ENCODE measurements at places on chromosomes 11 and 22.

DNA sequence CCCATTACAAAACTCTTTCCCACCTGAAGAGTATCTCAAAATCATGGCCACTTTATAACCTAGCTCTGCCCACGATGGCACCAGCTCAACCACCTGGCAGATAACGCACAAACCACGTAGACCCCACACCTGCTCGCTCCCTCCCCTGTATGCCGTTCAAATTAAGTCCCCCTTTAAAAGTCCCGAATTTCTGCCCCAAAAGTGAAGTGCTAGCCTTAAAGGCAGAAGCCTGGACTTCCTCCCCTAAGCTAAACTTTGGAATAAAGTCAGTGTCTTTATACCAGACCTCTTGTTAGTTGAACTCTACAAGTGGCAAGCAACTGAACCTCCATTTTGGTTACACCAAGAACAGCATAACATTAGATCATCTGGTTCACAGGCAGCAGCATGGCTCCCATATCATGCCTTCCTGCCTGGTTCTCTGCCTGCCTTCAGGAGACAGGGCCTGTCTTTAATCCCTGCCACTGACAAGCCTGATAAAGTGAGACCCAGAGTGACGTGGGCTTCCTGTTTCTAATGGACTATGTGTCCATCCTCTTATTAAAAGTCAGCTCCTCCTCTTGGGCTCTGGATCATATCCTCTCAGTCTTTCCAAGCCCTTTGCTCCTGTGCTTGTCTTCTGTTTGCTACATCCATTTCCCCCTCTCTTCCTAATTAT, 32.6 kb upstream of the NNMT start:
- DNase-seq, result no peak

- no peak for DNase-seq
These were observed 55.5 kb upstream of the SLC5A12 start for GRCh38 chr11:26777372-26777808.

DNA sequence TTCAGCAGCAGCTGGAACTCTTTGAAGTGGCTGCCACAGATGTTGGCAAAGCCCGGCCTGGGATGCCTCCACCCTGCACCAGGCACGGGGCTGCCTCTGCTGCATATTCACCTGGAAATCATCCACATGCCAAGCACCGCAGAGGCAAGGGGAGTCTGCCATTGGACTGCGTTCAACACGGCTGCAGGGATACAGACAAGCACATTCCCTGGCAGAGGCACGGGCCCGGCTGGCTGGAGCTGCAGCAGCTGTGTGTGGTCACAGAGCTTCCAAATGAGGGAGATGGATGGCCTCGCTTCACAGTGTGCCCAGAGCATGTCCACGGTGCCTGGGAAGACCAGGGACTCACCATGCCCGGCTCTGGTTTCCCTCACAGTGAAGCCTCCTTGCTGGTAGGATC, 1378.9 kb downstream of the TBC1D22A start:
- peak; percentile 70 for DNase-seq

GRCh38 chr22:31691408-31691807, 29.4 kb upstream of the PISD start:
- no peak for DNase-seq

- DNase-seq, result no peak
These were observed 952.5 kb downstream of the OPCML start for GRCh38 chr11:132579634-132580327.

GRCh38 chr11:100918551-100919500, 210.8 kb downstream of the PGR start:
- DNase-seq, result no peak

- no peak for DNase-seq
These were observed 11.9 kb upstream of the TCF20 start for GRCh38 chr22:42282252-42282942.

DNA sequence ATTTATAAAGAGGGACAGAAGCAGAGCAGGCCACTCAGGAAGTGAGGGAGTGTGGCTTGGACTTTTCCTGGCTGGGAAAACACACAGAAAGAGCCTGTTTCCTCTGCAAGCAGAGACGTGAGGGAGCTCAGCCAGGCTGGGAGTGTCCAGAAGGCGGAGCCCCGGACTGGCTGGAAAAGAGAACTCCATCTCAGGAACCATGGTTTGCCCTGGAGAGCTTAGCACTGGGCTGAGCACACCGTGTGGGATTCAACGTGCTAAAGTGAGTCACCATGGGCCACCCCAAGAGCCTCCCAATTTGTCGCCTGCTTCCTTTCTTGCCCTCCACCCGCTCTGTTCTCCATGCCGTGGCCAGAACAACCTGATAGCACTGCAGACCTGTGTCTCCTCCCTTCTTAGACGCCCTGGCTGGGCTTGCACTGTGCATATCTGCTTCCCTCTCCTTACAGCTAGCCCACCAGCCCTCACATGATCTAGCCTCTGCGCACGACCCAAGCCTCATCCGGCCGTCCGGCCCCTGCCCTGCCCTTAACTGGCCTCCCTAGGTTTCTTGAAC, 51.8 kb downstream of the GALNT18 start:
- no peak for DNase-seq

- no peak for DNase-seq
These were observed 6.6 kb downstream of the NEAT1 start for GRCh38 chr11:65429068-65429681.

DNA sequence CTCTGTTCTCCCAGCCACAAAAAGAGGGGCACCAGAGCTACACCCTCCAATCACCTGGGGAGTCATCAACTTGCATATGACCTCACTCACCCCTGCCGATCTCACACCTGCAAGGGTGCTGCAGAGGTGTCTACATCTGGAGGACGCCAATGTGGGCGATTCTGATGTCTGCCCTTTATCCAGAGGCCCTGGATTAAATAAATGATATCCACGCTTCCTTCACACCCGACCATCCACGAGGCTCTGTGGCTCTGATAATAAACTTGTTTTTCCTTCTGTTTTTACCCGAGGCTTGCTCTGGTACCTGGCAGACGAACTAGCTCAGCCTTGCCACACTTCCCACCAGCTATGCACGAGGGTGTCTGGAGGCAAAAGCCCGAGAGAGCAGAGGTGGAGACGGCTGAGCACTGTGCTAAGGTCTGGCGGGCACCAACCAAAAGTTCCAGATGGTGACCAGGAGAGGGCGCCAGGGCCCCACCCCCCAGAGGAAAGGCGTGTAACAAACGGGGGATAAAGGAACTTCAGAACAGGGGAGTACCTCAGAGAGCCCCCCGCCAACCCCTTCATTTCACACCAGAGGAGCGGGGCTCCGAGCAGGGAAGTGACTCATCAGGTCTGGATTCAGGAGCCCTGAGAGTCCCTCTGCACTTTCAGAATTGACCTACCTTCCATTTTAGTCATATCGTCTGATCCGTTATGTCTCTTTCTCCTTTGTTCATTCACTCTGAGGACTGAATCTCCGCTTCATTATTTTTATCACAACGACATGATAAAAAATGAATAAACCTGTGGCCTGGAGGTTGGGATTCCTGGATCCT, 13.5 kb downstream of the SCN3B start:
- DNase-seq, result no peak

DNA sequence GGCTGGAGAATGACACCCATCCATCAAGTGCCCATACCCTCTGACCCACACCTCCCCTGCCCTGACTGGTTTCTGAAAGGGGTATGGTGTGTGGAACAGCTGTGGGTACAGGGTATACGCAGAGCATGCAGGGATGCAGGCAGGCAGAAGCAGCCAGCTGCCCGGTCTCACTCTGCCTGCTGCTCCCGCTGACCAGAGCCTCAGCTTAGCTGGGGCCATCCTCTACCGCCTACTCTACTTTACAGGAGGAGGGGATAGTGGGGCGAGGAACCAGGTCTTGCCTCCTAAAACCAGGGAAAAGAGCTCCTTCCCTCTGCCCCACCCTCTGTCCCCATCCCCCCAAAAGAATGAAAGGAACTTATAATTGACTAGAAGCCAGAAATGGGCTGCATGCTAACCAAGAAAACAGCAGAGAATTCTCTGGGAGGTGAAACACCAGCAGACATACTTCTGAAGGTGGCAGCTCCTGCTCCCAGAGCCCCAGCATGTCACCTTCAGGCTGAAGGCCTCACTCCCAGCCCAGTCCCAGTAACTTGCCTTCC, 13.0 kb upstream of the CHRM4 start:
- no peak for DNase-seq

- DNase-seq, result peak; percentile 2
These were observed 30.6 kb downstream of the KIRREL3 start for GRCh38 chr11:126969865-126970479.

DNA sequence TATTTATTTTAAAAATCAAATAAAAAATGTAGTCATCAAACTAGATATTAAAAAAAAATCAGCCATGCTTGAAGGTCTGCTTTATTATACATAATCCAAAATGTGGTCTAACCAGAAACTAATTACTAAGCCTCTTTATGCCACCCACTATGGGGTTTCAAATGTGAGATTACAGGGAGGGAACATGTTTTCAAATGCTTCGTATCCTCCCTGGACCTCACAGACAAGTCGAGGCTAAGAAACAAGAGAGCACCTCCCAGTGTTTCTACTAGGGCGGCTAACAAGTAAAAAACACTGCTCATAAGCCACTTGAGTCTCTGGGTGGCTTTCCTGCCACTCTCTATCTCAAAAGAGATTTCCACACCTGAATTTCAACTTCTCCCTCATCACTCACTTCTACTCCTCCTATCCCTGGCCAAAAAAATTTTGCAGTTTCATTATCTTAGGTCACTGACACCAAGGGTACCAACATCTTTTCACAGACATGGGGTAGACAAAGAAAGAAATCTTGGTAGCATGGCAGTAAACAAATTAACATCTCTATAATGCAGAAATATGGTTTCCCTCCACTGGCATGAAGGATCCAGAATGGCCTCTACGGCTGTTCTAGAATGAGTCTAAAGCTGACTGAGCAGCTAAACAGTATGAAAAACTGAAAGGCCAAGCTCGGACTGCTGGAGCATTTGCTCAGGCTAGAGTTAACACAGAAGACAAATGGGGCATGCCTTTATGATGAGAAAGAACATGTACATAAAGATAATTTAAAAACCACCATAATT, 50.9 kb downstream of the PITPNB start:
- DNase-seq, result no peak
